Esophagus squamous epithelium (tissue), 5 donors: ENCODE measurements at places on chromosomes 4 and X.

DNA sequence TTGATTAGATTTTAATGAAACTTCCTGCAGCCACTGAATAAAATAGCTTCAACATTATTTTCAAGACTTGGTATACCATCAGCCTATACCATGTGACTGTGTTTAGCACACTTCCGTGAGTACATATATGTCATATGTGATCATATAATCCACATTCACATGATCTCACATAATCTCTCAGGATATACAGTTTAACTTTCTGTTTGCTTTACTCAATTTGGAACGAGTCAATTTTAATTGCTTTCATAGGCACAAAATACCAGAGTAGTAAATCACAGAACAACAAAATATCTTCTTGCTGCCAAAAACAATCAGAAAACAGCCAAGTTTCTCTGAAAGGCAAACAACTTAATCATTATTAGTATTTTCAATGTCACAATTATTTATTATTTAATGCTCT, 731.1 kb upstream of the DIAPH2 start:
- no peak for DNase-seq

- DNase-seq, result no peak
Measured at GRCh38 chrX:124217304-124218251, 114.9 kb upstream of the TEX13D start.

DNA sequence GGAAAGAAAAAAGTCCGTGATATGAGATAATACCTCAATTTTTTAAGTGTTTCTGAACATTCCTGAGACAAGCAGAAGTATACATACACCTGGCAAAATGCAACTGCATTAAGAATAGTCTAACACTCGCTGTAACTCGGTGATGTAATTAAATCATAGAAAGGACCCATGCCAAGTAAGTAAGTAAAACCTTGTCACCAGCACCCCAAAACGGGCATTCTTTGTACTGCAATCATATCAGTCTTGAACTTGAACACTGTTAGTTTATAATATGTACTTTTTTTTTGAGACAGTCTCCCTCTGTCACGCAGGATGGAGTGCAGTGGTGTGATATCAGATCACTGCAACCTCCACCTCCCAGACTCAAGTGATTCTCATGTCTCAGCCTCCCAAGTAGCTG, 47.4 kb downstream of the SMIM14 start:
- no peak for DNase-seq

- DNase-seq, result no peak
Measured at GRCh38 chr4:100017637-100018310, 67.7 kb upstream of the H2AZ1 start.

GRCh38 chrX:49184294-49185281, 1.6 kb downstream of the PRICKLE3 start:
- DNase-seq, result no peak

- no peak for DNase-seq
Measured at GRCh38 chrX:22616867-22617266, 344.2 kb downstream of the CBLL2 start.

- DNase-seq, result no peak
Measured at GRCh38 chr4:98630737-98631454, 27.5 kb downstream of the TSPAN5 start.
